ENCODE measurements at places on chromosomes 7 and 10.
A peak's percentile ranks its signal among the peaks of the same experiment; 100 is the strongest.

- no peak for DNase-seq
Measured at GRCh38 chr10:63579371-63580014, 58.3 kb downstream of the REEP3 start.

DNA sequence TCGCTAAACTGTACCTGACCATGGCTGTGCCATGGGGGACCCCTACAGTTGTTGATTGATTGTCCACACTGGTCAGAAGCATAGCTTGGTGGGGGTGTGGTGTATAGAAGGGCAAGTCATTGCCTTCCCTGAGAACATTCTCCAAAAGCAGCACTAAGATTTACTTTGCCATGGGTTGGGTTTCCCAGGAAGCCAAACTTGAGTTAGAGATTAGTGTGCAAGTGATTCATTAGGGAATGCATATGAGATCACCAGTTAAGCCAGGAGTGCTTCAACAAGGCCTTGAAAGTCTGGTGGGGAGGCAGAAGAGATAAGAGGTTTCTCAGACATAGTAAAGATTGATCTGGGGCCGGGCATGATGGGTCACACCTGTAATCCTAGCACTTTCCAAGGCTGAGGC, 21.4 kb upstream of the TPST1 start:
- no peak for DNase-seq

- peak; percentile 45 for DNase-seq
Measured at GRCh38 chr7:36949711-36950600, 225.7 kb upstream of the AOAH start.

DNA sequence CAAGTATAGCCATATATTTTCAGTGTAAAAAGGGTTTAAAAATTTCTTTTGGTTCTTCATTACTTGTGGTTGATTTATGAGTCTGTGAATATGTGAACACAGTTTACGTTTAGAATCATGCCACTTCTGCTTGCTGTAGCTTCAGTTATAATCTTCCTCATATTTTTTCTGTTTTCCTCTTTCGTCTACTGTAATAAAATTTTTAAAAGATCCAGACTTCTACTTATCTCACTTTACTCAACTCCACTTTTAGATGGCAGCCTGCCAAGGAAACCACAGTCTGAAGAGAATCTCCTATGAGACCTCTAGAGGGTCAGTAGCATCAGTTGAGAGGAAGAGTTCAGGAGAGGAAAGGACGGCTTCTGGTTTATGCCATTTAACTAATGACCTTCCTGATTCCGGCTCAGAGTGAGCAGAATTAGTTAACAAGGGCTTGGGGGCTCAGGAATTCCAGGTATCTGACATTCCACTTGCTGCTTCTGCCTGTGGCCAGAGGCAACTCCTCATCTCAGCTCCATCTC, 21.4 kb downstream of the CREB5 start:
- DNase-seq = peak; percentile 23

- DNase-seq = no peak
Measured at GRCh38 chr7:46153951-46154787, 233.1 kb upstream of the IGFBP3 start.

DNA sequence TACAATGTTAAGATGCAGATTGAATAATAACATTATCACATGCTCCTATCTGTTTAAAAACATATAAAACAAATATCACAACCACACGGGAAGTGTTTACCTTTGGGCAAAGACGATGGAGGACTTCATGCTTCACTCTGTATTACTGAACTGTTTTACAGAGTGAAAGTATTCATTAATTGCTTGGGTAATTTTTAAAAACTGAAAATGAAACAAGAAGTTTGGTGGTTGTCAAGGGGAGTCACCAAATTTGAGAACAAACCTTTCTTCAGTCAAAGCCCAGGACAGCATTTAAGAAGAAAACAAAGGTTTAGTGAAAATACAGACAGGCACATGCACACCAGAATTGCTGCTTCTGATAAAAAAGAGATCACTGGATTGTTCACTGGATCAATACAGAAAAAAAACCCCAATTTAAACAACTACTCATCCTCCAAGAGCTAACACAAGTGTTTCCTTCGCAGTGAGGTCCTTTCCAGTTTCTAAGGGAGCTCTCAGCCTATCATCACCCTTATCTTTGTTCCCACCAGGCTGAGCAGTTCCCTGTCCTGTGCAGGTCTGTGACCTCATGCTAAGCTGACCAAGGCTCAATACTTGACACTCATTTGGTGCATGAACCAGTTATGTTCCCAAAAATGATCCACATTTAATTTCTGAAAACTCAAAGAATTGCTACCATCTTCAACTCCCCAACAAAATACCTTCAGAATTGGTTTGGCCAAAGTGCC, 8.8 kb downstream of the PARP12 start:
- no peak for DNase-seq

- no peak for DNase-seq
Measured at GRCh38 chr7:30734497-30734896, 17.4 kb upstream of the INMT start.

GRCh38 chr10:129962872-129963640, 1.0 kb downstream of the EBF3 start:
- no peak for DNase-seq

DNA sequence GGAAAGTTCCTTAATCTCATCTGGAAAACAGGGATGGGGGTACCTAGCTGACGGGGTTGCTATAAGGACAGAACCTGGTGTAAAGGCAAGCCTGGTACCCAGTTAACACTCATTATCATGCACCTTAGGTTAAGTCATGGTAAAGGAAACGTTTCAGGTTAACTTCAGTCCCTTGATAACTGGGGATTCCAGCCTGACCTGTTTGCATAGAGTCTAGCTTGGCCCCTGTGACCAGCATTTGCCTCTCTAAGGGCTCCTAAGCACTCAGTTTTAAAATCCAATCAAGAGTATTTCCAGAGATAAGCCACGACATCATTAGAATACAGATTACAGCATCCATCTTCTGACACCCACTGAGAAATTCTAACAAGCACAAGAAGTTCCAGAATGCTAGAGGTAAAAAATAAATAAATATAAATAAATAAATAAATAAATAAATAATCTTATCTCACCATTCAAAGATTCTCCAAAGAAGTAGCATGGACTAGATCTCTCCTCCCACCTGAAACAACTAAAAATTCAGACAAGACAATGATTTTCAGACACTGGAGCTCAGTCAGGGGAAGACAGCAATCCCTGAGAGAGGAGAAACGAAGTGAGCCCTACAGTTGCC, 184.6 kb downstream of the KCNMA1 start:
- no peak for DNase-seq

GRCh38 chr10:119715628-119716505, 10.0 kb upstream of the INPP5F start:
- DNase-seq = no peak

Measured in ovary (tissue), 10 donors.